ENCODE measurements at places on chromosomes 3 and 15. TPM values are rescaled to one million over a fixed set of nuclear protein-coding genes. Genes with fewer than 3 reads are reported as not detected.

DNA sequence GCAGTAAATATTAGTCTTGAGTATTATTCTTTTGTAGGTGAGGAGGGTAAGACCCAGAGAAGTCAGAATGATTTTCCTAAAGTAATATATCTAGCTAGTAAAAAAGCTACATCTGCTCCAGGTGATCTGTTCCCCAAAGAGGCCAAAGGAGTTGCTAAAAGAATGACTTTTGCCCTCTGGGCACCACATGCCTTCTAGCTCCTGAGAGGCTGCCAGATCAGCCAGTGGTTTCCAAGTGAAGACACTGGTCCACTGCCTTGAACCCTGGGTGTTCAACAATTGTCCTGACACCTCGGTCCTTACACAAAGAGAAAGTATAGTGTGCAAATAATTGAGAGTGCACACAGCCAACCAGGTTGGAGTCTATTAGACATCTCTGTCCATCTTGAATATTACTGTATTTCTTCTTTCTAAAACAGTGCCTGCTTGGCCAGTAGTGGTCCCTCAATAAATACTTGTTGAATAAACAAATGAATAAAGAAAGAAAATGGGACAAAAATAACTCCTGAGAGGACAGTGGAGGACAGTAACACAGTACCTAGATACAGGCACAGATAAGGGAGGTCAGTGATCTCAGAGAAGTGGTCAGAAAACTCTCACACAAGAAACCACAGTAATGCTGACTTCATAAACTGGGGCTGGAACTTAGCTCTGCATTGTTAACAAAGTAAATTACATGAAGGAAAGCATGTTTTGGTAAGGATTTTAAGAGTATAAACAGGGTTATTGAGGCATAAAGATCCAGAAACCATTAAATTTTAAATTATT lies 56.6 kb upstream of the CSTA start:
- no peak for DNase-seq

CLEC3B gene
- not detected for total RNA-seq

- no peak for DNase-seq
Observed at GRCh38 chr3:183028416-183028815, 48.1 kb upstream of the DCUN1D1 start.

DNA sequence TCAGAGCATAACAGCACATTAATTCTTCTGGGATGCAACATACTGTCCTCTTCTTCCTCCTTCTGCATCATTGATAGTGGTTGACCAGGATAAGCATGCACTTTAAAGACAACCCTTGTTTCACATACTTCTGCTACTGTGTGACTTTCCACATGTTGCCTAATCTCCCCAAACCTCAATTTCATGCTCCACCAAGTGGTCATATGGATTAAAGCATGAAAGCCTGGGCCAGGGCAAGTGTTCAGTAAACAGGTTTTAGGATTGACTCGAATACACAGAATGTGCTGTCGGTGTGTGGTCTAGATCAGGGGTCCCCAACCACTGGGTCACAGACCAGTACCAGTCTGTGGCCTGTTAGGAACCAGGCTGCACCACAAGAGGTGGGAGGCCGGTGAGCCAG lies 22.5 kb upstream of the BFSP2 start:
- no peak for DNase-seq

DNA sequence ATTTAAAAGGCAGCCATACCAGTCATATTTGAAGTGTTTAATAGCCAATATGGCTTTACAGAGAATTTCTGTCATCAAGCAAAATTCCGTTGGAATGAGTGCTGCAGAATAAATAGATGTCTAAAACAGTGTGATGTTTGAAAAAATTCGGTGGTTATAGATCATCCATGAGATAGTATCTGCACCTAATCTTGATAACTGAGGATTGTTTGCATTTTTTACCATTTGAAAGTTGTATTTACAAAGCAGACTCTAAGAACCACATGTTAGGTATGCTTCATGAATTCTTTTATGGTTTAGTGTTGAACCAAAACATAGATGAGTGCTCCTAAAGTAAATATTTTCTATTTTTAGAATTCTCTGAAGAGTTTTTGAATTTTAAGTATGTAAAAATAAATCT lies 476.1 kb downstream of the NAALADL2 start:
- no peak for DNase-seq

- DNase-seq, result no peak
Observed at GRCh38 chr15:70112074-70112395, 14.3 kb upstream of the TLE3 start.

DNA sequence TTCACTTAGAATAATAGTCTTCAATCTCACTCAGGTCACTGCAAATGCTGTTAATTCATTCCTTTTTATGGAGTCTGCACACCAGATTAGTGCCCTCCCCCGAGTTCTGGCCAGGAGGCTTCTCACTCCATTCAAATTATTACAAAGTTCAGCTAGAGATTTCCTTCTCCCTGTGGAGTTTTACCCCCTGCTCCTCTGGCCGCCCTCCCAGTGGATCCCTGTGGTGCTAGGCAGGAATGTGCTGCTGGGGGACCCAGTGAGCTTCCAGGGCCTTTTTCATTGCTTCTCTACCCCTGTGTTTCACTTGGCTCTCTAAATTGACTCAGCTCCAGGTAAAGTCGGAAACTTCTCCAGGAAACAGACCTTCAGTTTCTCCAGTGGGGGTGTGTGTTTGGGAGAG lies 42.7 kb upstream of the CD200R1L start:
- DNase-seq, result no peak

GRCh38 chr15:78047761-78048627 lies 29.5 kb downstream of the TBC1D2B start:
- no peak for DNase-seq

DNA sequence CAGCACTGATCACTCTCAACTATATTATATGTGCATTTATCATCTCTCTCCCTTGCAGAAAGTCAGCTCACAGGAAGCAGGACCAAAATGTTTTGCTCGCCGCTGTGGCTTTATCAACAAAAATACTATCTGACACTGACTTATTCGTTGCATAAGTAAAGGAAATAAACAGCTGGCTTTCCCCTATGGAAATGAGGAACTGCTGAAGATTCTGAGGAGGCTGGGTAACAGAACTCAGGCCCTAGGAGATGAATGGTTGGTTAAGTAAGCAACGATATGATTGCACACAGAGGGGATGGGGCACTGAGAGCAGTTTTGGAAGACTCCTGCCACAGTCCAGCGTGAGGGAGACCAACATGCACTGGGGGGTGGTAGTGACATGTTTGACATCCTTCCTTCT lies 181.1 kb downstream of the STT3B start:
- DNase-seq, result no peak

DNA sequence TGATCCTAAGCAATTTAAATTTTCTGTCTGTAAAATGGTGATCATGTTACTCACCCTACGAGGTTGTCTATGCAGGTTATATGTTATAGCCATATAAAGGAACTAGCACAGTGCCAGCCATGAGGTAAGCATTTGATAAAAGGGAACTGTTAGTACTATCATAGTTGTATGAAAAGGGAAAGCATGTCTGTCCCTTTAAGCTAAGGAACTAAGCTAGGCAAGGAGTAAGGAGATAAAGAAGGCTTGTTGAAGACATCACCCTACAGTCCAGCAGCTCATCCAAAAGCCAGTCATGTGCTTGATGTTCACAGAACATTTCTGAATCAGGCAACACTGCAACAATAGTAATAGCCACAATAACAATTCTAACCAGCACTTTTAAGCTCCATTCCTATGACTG lies 243.9 kb downstream of the ZBTB20 start:
- no peak for DNase-seq

GRCh38 chr15:38854506-38854905 lies 289.9 kb upstream of the RASGRP1 start:
- no peak for DNase-seq

DNA sequence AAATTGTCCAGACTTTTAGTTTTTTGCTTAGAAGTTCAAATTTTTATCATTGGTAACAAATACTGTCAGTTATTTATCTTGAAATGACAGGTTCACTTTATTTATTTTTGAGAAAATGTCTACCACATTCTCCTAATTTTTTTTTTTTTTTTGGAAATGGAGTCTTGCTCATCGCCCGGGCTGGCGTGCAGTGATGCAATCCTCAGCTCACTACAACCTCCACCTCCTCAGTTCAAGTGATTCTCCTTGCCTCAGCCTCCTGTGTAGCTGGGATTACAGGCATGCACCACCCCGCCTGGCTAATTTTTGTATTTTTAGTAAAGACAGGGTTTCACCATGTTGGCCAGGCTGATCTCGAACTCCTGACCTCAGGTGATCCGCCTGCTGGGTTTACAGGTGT lies 16.1 kb upstream of the EBLN2 start:
- no peak for DNase-seq

MIX23 gene
- 170 TPM for total RNA-seq

DNA sequence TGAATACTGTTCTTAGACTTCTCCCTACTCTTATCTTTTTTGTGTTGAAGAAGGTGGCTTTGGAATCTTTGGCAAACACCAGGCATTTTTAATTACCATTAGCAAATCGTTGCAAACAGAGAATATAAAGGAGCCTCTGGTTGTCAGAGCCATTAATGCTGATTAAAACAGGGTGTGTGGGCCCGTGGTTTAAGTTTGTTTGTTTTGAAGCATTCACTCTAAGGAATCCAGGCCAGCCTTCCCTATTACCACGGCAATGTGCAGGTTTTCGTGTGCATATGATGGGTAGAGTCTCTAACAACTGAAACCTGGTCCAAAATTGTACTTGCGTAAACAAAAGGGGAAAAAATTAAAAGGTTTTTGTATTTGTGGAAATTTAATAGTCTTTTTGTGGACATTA lies 141.2 kb upstream of the GMNC start:
- DNase-seq, result no peak

All from activated naive CD8-positive, alpha-beta T cell treated with anti-CD3 and anti-CD28 coated beads for 36 hours (primary cell).